Gastroesophageal sphincter (tissue), 4 donors: ENCODE measurements at places on chromosomes 16 and 17.

DNA sequence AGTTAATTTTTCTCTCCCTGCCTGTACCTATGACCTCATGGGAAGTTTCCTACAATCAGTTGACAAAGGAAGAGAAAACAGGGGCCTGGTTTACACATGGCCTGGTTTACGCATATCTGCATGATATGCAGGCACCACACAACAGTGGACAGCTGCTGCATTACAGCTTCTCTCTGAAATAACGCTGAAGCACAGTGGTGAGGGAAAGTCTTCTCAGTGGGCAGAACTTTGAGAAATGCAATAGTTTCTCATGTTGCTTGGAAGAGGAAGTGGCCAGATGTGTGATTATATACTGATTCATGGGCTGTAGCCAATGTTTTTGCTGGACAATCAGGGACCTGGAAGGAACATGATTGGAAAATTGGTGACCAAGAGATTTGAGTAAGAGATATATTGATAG, 324.1 kb upstream of the GOT2 start:
- ATAC-seq, result no peak

DNA sequence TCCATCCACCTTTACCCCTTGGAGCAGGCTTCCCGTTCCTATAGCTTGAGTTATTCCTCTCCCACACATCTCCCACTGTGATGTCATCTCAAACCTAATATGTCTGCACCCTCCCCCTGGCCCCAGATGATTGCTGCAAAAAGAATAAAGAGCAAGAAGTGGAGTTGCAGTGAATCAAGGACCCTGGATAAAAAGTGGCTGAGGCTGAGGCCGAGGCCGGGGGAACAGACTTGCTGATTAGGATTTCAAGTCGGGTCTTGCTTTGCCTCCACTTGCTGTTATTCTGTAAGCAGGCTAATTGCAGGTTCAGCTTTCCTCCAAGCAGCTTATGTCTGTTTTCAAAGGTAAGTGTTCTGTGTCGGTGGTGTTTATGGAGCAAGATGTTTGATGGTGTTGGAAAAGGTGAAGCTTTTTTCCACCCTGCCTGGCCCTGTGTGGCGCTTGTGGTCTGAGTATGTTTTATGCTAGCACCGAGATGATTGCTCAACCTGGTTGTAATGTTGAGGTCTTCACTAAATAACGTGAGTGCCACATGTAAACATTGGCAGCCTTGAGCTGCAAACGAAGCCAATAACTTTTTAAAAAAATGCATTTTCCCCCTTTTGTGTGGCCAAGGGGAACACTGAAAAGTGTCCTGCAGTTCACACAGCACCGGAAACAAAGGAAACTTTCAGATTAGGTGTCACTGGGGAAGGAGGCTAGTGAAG, 15.4 kb downstream of the HS3ST3B1 start:
- ATAC-seq, result no peak

DNA sequence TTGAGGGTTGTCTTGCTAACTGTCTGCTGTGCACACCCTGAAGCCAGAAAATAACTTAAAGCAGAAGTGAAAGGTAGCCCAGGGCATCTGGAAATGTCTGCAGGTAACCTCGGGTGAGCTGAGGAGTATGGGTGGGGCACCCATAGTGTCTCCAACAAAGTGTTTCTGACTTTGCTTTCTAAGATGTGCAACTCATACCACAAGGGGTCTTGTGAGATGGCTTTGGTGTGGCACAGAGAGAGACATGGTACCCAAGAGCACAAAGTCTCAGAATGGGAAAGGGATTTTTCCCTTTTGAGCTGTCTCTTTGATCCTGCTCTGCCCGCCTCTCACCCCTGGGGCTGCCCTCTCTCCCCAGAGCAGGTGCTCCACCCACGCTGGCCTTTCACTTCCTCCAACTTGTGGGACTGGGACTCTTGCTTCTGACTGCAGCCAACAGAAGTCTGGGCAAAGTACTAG, 6.9 kb downstream of the CHD9 start:
- no peak for ATAC-seq

- peak; percentile 57 for ATAC-seq
Measured at GRCh38 chr16:30724641-30725417, 23.4 kb upstream of the PHKG2 start.

GRCh38 chr16:4306470-4307214, 9.2 kb upstream of the GLIS2 start:
- no peak for ATAC-seq

DNA sequence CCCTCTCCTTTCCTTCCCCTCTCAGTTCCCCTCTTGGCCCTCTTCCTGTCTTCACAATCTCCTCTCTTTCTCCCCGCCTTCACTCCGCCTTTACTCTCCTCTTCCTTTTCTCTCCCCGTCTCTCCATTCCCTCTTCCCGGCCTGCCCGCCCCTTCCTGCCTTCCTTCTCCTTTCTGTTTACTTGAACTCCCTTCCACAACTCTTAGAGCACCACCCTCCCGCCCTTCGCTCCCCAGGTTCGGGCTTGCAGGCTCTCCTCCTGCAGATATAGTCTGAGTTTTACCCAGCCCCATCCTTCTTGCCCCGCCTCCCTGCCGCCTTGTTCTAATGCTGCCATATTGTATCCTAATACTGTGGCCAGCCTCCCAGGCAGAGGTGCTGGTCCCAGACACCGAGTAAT, 201.5 kb upstream of the N4BP1 start:
- no peak for ATAC-seq
